Activated T-helper 17 cell treated with anti-CD3 and anti-CD28 coated beads, Interleukin-2, amount 50 U/mL, for 72 hours (primary cell): ENCODE measurements at places on chromosomes 7 and 10.

- ATAC-seq: no peak
These were observed 515 bp upstream of the SLC4A2 start for GRCh38 chr7:151058781-151059366.

GRCh38 chr10:128526791-128527375 is 400.7 kb upstream of the MKI67 start:
- no peak for ATAC-seq

GRCh38 chr7:108418946-108419345 is 37.3 kb downstream of the NRCAM start:
- no peak for ATAC-seq

DNA sequence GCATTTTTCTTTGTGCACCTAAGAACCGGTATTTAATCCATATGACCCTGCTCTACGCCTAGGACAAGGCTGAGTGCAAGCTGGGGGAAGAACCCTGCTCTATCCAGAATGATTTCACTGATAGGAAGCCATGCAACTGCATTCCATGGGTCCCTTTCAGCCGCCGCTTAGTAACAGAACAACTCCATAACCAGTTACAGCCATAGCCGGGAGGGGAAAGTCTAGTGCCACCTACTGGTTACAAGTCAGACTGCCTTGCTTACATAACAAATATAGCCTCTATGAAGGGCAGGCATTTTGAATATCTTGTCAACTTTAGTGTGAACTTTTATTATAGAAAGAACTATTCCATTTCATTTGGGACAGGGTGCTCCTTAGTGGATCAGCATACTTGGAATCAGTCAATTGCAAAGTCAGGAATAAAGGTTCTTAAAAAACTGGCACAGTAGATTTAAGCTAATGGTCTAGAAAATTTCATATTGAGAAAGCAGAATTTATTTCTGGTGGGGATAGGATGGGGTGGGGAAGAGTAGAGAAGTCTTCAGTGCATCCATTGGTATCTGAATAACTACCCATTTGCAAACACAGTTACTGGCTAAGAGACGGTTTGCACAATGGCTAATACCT is 521.7 kb downstream of the ADRA2A start:
- peak; percentile 65 for ATAC-seq

DNA sequence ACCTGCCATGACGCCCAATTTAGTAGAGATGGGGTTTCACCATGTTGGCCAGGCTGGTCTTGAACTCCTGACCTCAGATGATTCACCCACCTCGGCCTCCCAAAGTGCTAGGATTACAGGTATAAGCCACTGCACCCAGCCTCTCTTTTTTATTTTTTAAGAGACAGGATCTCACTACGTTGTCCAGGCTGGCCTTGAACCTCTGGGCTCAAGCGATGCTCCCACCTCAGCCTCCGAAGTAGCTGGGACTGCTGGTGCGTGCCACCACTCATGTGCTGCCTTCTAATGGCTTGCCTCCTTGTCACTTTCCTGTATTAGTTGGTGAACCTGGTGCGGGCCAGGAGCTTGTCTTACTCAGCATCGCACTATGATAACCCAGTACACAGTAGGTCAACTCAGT is 27.0 kb downstream of the KLRG2 start:
- ATAC-seq: no peak

DNA sequence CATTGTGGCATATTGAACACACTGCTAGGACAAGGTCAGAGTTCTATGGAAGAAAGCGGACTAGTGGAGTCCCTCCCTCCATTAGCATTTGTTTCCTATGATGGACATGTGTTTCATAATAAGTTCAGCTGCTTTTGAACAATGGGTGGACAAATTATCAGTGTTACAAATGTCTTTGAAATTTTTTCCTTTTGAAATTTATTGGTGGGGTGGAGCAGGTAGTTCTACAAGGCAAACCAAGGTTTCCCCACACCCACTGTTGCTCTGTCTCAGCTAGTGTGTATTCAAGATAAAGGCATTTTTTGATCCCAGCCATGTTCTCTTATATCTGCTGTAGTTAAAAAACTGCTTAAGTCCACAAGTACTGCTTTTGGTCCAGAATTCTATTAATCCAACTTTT is 79.9 kb downstream of the MALSU1 start:
- no peak for ATAC-seq

DNA sequence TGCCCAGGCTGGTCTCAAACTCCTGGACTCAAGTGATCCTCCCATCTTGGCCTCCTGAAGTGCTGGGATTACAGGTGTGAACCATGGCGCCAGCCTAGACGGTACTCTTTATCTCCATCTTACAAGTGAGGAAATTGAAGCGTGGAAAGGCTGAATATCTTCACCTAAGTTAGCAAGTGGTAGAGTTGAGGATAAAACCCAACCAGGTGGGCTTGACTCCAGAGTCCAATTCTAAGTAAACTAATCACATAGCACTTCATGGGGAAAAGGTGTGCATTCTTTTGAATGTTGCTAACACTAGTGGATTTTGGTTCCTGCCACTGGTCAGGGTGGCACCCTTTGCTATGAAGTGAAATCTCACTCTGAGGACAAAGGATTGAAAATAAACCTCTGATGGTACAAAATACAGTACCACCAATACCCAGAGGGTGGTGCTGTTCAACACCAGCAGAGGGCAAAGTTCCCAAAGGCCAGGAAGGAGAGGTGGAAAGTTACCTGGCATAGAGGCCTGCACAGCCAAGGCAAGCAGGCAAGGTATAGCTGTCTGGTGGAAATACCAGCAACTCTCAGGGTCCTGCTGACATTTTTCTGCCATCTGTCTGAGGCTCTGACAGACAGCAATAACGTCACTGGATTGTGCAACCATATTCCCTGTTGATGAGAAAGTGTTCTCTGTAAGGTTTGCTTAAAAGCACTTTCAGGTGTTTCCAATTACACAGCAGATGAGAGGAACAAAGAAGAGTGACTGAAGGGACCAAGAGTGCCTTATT is 17.6 kb downstream of the ZDHHC16 start:
- peak; percentile 64 for ATAC-seq

- no peak for ATAC-seq
These were observed 7.9 kb upstream of the MYL10 start for GRCh38 chr7:101636822-101637623.

DNA sequence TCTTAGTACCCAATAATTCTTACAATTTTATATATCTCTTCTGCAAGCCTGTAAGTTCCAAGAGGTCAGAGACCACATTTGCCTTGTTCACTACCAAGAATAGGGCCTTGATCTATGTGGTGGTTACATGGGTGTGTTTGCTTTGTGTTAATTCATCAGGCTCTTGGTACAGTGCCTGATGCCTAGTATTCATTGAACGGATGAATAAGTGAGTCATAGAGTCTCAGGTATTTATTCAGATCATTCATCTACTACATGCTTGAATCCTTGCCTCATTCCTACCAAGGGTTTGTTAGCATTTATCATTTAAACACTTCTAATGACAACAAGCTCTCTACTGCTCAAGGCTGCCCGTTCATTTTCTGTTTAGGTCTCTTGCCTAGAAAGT is 11.3 kb upstream of the SGPL1 start:
- ATAC-seq: no peak

GRCh38 chr10:12338981-12339380 is 10.4 kb upstream of the CAMK1D start:
- no peak for ATAC-seq

- peak; percentile 94 for ATAC-seq
These were observed 52.8 kb downstream of the DLG5 start for GRCh38 chr10:77873536-77874380.

- ATAC-seq: no peak
These were observed 43.3 kb downstream of the TAF3 start for GRCh38 chr10:7861509-7862120.

GRCh38 chr10:17216217-17216900 is 11.7 kb upstream of the VIM start:
- peak; percentile 94 for ATAC-seq

DNA sequence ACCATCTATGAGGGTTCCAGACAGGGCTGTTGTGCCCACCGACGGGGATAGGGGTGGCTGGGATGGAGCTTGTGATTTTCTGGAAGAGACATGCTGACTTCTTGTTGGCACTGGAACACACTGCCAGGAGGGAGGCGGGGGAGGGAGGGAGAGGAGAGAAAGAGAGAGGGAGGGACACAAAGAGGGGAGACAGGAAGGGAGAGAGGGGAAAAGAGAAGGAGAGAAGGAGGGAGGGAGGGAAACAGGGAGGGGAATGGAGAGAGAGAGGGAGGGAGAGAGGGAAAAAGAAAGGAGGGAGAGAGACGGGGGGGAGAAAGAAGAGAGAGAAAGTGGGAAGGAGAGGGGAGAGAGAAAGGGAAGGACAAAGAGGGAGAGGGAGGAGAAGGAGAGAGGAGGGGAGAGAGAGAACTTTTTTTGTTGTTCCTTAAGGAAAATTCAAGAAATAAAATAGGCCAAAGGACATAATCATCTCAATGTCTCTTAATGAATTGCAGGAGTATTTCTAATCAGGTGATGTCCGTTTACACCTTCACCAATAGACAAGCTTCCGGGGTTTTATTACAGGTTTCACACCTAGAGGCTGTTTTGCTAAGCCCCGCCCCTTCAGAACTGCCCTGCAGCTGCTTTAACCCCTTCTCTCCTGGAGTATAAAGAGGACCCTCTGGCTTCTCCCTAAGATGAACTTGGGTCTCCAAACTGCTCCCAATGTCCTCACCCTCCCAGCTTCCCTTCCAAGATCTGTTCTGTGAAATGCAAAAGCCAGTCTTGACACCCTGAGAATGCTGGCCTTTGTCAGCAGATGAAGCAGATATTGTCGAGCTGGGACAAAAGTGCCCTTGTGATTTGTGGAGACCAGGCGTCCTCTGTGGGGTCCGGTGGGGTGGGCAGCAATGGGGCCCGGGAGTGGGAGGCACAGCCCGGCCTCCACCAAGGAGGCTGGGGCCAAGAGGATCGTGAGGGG is 82.0 kb upstream of the GTF2IRD1 start:
- ATAC-seq: no peak

- no peak for ATAC-seq
These were observed 69.9 kb downstream of the OAT start for GRCh38 chr10:124348801-124349200.

DNA sequence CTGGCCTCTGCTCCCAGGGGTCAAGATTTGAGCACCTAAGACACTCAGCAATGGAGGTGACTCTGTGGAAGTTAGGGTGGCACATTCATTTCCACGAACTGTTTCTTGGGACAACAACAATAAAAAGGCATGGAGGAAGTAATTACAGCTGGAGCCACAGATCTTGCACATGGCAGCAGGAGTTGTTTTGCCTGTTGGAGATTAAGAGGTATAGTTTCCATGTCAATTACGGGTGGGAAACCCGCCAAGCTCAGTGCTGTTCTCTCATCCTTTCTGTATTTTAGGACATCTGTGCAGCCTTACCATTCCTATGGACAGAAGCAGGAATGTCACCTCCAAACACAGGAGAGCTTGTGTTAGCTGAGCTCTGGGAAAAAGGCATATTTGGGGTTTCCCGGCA is 201.2 kb downstream of the SNX10 start:
- no peak for ATAC-seq

DNA sequence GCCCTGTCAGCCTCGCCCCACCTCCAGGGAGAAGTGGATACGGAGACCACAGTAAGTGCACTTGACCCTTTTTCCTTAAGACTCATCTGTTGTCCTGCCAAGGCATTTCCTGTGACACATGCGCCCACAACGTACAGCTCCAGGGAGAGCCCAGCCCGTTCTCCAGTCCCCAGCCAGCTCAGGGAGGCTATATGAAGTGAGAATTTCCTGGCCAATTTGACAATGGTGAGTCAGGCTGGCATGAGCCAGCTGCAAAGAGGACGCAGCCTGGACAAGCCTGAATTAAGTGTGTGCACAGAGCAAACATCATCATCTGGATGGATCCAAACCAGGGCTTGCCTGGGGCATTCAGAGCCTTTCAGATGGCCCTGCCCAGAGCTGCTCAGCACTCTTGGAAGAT is 244.8 kb downstream of the KCNMA1 start:
- ATAC-seq: no peak

GRCh38 chr10:103768345-103768744 is 87.0 kb downstream of the SH3PXD2A start:
- no peak for ATAC-seq

DNA sequence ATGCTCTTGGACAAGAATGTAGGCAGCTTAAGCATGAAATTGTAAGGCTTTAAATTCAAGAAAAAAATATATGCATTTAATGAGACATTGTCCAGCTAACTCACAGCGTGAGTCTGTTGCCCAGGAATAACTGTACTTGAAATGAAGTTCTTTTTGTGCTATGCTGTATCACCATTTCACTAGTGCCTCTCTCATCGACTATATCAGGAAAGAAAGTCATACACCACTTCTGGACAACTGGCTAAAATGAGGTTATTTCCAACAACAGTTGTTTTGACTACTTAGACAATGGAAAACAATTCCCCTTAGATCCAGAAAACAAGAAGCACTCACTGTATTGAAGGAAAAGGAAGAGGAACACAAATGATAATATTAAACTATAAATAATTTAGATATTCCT is 251.8 kb downstream of the CRPPA start:
- ATAC-seq: no peak
